SJSA1 (cell line): ENCODE measurements at places on chromosomes 7 and 10. TPM values are rescaled to one million over a fixed set of nuclear protein-coding genes. Genes with fewer than 3 reads are reported as not detected.

The GJC3 gene
- not detected in 2 replicates for total RNA-seq

The HGF gene
- total RNA-seq = 0.08 TPM in 1 of 2 replicates, not detected in the other

The ASB10 gene
- not detected in 2 replicates for total RNA-seq

The TEX36 gene
- total RNA-seq = not detected in 2 replicates

DNA sequence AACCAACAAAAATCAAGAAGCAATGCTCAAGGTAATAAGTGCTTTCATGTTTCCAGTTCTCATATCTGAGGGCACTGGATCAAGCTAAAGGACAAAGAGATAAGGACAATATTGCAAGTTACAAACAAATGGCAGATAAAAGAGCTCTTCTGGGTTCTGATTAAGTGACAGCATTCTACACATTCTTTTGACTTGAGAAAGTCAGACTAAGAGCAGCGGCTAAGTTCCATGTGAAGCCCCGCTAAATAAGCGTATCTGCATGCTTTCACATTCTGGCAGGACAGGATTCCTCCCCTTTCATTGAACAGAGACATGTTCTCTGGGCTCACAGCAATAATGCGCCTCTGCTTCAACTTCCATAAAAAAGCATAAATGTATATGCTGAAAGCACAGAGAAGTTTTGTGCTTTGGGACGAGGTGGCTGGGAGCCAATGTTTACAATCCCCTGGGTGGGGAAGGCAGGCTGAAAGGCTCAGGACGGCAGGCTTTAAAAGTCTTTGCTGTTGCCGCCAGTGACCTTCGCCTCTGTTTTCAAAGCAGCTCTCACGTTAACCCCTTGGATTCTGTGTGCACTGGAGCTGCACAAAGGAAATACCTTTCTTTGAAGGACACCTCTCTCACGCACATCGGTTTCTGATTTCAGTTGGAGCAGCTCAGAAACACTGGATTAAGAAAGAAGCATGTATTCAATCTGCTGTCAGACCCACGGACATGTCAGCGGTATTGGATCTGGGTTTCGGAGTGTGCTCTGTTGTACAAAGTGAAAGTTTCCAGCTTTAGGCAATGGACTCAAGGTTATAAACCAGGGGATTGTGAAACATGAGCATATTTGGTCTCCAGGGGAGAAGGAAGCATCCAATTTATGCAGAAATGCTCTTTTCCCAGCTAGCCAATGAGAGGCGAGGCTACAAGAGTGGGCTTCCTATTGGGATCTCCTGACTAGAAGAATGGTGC lies 105.4 kb upstream of the FAM133B start:
- no peaks in the 10 kb centered on the region for H3K27me3 ChIP-seq
- peak overlapping the region; percentile 93 for H3K27ac ChIP-seq
- peak overlapping the region; percentile 33 for H3K4me3 ChIP-seq
- H3K36me3 ChIP-seq = peaks cover 39% of the 10 kb centered on the region
- peaks cover 59% of the 10 kb centered on the region for H3K4me1 ChIP-seq
